Glutamatergic neuron (in vitro differentiated cells): ENCODE measurements at places on chromosomes 7 and 10. TPM values are rescaled to one million over a fixed set of nuclear protein-coding genes. Genes with fewer than 3 reads are reported as not detected.
A peak's percentile ranks its signal among the peaks of the same experiment; 100 is the strongest.

GRCh38 chr7:142636751-142637150 lies 112.5 kb upstream of the PRSS1 start:
- H3K4me1 ChIP-seq, result no peaks in the 10 kb centered on the region
- H3K4me3 ChIP-seq, result no peak overlapping the region
- H3K36me3 ChIP-seq, result no peaks in the 10 kb centered on the region
- no peaks in the 10 kb centered on the region for H3K27me3 ChIP-seq
- no peak overlapping the region for H3K27ac ChIP-seq
- DNase-seq, result no peak

DNA sequence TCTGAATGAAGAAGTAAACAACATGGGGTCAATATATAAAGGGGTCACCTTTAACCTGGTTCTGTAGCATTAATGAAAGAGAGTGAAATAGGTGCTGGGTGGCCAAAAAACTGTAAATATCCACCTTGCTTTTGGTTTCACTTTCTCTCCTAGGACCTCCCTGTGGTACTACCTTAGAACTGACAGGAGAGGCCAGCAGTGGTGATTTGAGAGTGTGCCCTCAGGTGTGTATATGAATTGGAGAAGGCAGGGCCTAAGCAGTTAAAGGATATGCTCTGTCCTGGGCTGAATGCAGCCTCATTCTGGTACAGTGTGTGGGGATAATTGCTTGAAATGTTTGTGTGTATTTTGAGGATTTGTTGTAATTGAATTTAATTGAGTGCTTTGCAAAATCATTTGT lies 62.0 kb downstream of the BBS9 start:
- H3K4me1 ChIP-seq, result peaks cover 3% of the 10 kb centered on the region
- H3K27ac ChIP-seq, result no peak overlapping the region
- no peaks in the 10 kb centered on the region for H3K27me3 ChIP-seq

GRCh38 chr7:80654887-80655340 lies 16.5 kb downstream of the CD36 start:
- DNase-seq, result no peak
- no peaks in the 10 kb centered on the region for H3K36me3 ChIP-seq
- H3K27ac ChIP-seq, result no peak overlapping the region
- no peaks in the 10 kb centered on the region for H3K27me3 ChIP-seq
- no peak overlapping the region for H3K4me3 ChIP-seq

DNA sequence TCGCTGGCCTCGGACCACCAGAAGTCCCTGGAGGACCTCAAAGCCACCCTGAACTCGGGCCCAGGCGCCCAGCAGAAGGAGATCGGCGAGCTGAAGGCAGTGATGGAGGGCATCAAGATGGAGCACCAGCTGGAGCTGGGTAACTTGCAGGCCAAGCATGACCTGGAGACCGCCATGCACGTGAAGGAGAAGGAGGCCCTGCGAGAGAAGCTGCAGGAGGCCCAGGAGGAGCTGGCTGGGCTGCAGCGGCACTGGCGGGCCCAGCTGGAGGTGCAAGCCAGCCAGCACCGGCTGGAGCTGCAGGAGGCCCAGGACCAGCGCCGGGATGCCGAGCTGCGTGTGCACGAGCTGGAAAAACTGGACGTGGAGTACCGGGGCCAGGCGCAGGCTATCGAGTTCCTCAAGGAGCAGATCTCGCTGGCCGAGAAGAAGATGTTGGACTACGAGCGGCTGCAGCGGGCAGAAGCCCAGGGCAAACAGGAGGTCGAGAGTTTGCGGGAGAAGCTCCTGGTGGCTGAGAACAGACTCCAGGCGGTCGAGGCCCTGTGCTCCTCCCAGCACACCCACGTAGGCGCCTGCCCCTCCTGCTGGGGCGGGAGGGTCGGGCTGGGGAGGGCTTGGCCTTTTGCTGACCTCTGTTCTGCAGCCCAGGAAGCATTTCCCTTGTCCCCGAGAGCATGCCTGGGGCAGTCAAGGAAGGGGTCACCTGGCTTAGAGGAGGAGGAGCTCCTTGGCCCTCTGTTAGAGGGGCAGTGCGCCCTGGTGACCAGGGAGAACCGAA lies 77.3 kb upstream of the GTF2IRD1 start:
- peaks cover 3% of the 10 kb centered on the region for H3K27me3 ChIP-seq
- H3K36me3 ChIP-seq, result peaks cover 2% of the 10 kb centered on the region
- DNase-seq, result no peak
- H3K27ac ChIP-seq, result no peak overlapping the region
- peaks cover 1% of the 10 kb centered on the region for H3K4me1 ChIP-seq
- H3K4me3 ChIP-seq, result no peak overlapping the region

- H3K27ac ChIP-seq, result no peak overlapping the region
- peaks cover 5% of the 10 kb centered on the region for H3K36me3 ChIP-seq
- DNase-seq, result no peak
- H3K27me3 ChIP-seq, result peaks cover 2% of the 10 kb centered on the region
- no peak overlapping the region for H3K4me3 ChIP-seq
These were observed 26.3 kb downstream of the SAMD8 start for GRCh38 chr10:75137533-75138438.

DNA sequence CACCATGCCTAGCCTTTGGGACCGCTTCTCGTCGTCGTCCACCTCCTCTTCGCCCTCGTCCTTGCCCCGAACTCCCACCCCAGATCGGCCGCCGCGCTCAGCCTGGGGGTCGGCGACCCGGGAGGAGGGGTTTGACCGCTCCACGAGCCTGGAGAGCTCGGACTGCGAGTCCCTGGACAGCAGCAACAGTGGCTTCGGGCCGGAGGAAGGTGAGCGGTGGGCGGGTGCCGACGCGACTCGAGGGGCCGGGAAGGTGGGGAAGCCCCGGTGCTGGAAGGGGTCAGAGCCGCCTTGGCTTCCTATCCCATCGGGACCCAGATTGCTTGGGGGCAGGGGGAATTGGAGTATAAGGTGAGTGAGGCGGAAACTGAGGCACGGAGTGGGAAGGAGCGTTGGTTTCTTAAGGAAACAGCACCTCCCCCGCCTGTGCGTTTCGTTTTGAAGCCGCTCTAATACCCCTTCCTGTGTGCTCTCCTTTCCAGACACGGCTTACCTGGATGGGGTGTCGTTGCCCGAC lies 547 bp downstream of the DDIT4 start:
- H3K4me1 ChIP-seq, result peaks cover 32% of the 10 kb centered on the region
- H3K36me3 ChIP-seq, result peaks cover 6% of the 10 kb centered on the region
- H3K27me3 ChIP-seq, result peaks cover 14% of the 10 kb centered on the region
- H3K27ac ChIP-seq, result peak overlapping the region; percentile 100
- H3K4me3 ChIP-seq, result peak overlapping the region; percentile 94

GRCh38 chr7:93736668-93737369 lies 153.7 kb downstream of the TFPI2 start:
- no peaks in the 10 kb centered on the region for H3K4me1 ChIP-seq
- H3K27ac ChIP-seq, result no peak overlapping the region
- no peak overlapping the region for H3K4me3 ChIP-seq
- DNase-seq, result no peak
- peaks cover 3% of the 10 kb centered on the region for H3K36me3 ChIP-seq

DNA sequence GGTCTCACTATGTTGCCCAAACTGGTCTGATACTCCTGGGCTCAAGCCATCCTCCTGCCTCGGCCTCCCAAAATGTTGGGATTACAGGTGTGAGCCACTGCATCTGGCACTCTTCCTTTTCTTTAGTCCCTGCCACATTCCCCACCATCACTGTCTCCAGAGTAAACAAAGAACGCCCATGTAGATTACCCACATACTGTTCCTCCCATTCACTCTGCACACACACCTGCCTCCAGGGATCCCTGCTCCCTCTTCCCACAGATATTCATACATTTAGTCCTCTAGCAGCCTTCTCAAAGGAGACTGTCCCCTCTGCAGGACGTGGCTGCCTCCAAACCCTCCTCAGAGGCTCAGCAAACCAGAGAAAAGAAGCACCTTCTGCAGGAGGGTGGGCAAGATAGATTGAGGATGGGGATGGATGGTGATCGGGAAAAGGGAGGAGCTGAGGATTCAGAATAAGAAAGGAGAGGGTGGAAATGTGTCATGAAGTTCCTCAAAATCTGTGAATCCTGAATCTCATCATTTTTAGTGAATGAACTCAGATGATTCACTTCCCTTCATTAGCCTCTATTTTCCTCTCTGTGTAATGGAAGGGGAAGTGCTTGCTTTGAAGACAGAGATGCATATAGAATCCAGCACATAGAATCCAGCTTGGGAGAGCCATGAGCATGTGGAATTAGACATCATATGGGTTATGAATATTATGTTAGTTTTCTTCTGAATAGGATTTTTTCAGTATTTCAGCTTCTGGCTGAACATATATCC lies 5.5 kb upstream of the PLAU start:
- peaks cover 8% of the 10 kb centered on the region for H3K4me1 ChIP-seq
- no peak overlapping the region for H3K27ac ChIP-seq
- H3K4me3 ChIP-seq, result no peak overlapping the region

DNA sequence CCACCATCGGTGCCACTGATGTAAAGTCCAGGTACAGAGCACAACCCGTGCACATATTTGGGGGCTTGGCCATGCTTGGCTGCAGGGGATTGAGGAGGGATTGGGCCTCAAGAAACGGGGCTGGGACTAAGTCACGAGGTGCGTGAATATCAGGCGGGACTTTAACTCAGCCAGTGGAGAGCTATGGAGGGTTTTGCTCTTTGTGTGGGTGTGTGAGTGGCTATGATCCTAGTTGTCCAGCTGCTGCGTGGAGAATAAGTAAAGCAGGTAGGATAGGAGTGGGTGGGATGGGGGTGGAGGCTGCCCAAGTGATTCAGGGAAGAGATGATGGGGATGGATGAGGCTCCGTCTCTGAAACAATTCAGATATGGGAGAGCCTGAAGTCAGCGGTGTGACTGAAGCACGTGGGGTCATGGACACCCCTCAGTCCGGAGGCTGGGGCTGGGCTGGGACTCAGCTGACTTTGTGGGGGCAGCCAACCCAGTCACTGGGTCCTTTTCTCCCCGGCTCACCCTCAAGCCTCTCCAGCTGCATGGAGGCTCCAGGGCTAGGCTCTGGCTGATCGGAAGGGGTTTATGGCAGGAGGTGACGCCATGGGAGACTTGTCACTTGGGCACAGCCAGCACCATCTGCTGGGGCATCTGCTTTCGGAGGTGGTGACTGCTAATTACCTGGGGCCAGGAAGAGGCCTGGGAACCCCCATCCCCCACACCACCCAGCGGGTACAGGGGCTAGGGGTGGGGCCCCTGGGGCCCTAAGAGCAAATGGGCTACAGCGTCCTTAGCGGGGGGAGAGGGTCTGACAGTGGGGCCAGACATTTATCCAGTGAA lies 1.7 kb upstream of the LFNG start:
- peak overlapping the region; percentile 74 for H3K4me3 ChIP-seq
- H3K36me3 ChIP-seq, result no peaks in the 10 kb centered on the region
- peak; percentile 74 for DNase-seq
- H3K4me1 ChIP-seq, result peaks cover 15% of the 10 kb centered on the region

DNA sequence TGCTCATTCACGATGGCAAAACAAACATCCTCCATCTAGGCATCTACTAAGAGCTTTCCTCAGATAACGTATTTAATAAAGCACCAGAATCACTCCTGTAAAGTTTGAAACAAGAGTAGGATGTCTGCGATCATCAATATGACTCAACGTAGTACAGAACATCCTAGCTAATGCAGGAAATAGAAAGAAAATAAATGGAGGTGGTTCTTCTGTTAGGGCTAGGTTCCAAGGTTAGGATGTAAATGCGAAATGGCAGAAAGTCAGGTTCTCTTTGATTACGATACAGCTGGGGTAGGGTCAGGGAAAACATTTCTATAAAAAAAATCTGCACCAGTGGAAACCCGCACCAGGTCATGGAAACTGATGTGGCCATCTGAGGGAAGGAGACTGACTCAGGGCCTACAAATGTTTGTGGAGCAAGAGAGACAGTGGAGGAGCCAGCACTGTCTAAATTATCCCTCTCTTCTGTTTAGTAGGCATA lies 29.1 kb downstream of the CCDC6 start:
- no peak overlapping the region for H3K27ac ChIP-seq
- no peak overlapping the region for H3K4me3 ChIP-seq
- no peaks in the 10 kb centered on the region for H3K27me3 ChIP-seq
- H3K36me3 ChIP-seq, result no peaks in the 10 kb centered on the region

DNA sequence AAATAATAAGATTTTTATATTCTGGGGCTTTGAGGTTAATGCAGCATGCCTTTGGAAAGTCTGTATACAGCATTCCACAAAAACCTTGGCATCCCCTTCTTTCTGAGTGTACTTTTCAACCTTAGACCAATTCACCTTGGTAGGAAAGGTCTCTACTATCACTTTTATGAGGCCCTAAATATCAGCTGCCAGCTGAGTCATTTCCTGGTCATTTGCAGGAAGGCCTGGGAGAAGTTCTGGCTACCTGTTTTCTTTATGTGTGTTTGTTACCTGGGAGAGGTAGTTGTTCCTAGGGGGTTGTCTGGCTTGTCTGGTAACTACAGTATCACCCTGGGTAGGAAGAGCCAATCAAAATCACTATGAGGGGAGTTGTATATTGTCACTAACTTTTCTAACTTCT lies 4.1 kb downstream of the SPAM1 start:
- no peak overlapping the region for H3K27ac ChIP-seq
- DNase-seq, result no peak
- H3K4me3 ChIP-seq, result no peak overlapping the region
- no peaks in the 10 kb centered on the region for H3K4me1 ChIP-seq
- no peaks in the 10 kb centered on the region for H3K36me3 ChIP-seq
- H3K27me3 ChIP-seq, result no peaks in the 10 kb centered on the region

- DNase-seq, result no peak
These were observed 13.4 kb downstream of the JCAD start for GRCh38 chr10:30045961-30046360.

- H3K4me1 ChIP-seq, result peaks cover 8% of the 10 kb centered on the region
- H3K4me3 ChIP-seq, result no peak overlapping the region
- peaks cover 4% of the 10 kb centered on the region for H3K36me3 ChIP-seq
These were observed 18.8 kb downstream of the NUDT1 start for GRCh38 chr7:2260820-2261219.

DNA sequence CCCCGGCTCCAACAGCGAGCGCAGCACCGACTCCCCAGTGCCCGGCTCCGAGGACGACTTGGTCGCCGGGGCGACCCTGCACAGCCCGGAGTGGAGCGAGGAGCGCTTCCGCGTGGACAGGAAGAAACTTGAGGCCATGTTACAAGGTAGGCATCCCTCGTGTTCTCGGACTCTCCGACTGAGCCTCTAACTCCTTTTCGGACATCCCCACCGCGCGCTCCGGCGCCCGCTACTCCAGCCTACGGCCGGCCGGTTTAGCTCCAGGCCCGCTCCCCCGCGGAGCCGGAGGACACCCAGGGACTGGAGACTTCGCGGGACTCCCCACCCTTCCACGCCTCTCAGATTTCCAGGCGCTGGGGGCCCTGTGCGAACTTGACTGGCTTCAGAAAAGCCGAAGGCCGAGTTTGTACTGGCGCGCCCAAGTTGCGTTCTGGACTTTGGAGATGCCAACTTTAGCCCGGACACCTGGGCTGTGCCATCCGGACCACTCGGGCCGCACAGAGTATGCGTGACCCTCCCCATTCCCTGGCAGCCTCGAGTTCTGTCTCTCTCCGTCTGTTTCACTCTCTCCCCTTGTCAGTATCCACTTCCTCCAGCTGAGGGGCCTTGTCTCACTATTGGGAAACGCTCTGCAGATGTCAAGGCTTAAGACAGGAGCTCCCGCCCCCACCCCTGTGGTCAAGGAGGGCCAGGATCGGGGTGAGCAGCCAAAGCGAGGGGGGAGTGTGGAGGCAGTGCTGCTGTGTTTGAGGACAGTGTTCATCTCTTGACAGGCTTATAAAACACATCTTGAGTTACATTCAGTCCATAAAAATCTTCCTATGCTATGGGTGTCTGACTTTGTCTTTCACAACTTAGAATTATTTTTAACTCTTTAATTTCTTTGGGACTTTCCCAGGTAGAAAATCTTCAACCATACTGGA lies 777 bp downstream of the BICC1 start:
- peak overlapping the region; percentile 87 for H3K4me3 ChIP-seq
- H3K36me3 ChIP-seq, result no peaks in the 10 kb centered on the region
- no peak overlapping the region for H3K27ac ChIP-seq
- peaks cover 7% of the 10 kb centered on the region for H3K4me1 ChIP-seq
- DNase-seq, result peak; percentile 26

RSPH10B2 gene
- total RNA-seq, result 1.0 TPM

ACBD7 gene
- 1.5 TPM for total RNA-seq

FAM25A gene
- not detected for total RNA-seq

C10orf105 gene
- total RNA-seq, result not detected
